Heart left ventricle (tissue), 16 donors: ENCODE measurements at places on chromosomes 2 and 18. TPM values are rescaled to one million over a fixed set of nuclear protein-coding genes. Genes with fewer than 3 reads are reported as not detected.

DNA sequence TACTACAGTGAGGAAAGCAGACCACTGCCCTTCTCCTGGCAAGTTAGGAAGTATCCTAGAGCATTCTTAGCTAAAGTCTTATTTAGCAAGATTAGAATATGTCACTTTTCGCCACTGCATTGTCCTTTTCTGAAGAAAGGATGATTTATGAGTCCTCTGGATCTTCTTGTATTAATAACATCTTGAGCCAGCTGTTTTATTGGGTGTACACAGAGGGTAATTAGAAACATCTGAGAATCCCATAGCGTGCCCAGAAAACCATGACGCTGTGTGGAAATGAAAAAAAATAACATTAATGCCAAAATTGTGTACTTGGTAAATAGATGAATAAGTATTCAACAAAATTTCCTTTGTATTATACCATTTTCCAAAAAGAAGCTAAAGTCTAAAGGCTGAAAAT is 198.7 kb downstream of the LTBP1 start:
- no peak overlapping the region for H3K4me3 ChIP-seq
- no peak for DNase-seq
- H3K4me1 ChIP-seq, result peaks cover 66% of the 10 kb centered on the region
- peak overlapping the region; percentile 10 for H3K27ac ChIP-seq
- no peaks in the 10 kb centered on the region for H3K27me3 ChIP-seq

Gene CYP26B1
- 3.0 TPM for total RNA-seq

Gene ALLC
- not detected for total RNA-seq

DNA sequence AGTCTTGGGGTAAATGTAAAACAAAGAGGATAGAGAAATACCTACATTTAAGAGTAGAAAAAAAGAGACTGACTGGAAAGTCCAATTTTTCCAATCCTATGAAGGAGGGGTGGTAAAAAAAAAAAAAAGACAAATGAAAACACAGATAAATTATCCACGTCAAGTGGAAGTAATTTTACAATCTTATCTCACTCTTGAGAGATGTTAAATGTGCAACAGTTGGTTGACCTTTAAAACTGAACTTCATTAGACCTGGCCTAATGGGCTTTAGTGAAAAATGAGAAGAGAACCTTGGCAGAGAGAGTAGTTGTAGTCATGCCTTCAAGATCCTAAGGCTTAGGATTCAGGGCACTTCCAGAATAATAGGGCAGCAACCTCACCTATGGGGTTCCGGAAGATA is 20.4 kb downstream of the GALNT3 start:
- no peaks in the 10 kb centered on the region for H3K27me3 ChIP-seq
- H3K4me1 ChIP-seq, result no peaks in the 10 kb centered on the region
- no peaks in the 10 kb centered on the region for H3K36me3 ChIP-seq
- H3K4me3 ChIP-seq, result no peak overlapping the region

- peak overlapping the region; percentile 71 for H3K27ac ChIP-seq
- DNase-seq, result no peak
- H3K4me3 ChIP-seq, result no peak overlapping the region
- no peaks in the 10 kb centered on the region for H3K36me3 ChIP-seq
These were observed 172.7 kb upstream of the ZFP36L2 start for GRCh38 chr2:43399098-43399497.

GRCh38 chr2:204110338-204110741 is 173.8 kb downstream of the ICOS start:
- no peak for DNase-seq
- H3K36me3 ChIP-seq, result no peaks in the 10 kb centered on the region
- H3K27ac ChIP-seq, result peak overlapping the region; percentile 5
- no peaks in the 10 kb centered on the region for H3K27me3 ChIP-seq
- H3K4me1 ChIP-seq, result peaks cover 6% of the 10 kb centered on the region

Gene ASB18
- total RNA-seq, result 12.7 TPM

DNA sequence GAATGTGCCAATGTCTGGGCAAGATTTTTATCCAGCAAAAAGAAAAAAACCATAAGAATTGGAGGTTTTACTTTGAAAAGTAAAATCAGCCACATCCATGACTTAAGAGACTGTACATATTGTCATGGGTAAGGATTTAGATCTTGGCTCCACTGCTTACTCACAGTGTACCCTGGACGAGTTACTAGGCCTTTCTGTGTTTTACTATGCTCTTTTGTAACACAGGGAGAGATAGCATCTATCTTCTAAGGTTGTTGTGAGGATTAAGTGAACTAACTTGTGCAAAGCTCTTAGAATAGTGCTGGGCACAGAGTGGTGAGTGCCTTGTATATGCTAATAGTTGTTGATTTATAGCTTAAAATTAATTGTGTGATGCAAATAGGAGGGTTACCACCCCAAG is 255.9 kb downstream of the NEDD4L start:
- H3K27ac ChIP-seq, result peak overlapping the region; percentile 65
- H3K4me3 ChIP-seq, result no peak overlapping the region
- no peaks in the 10 kb centered on the region for H3K27me3 ChIP-seq
- no peaks in the 10 kb centered on the region for H3K36me3 ChIP-seq

Gene ABHD1
- 1.3 TPM for total RNA-seq

GRCh38 chr2:15617778-15618448 is 26.2 kb downstream of the DDX1 start:
- H3K27ac ChIP-seq, result no peak overlapping the region
- no peaks in the 10 kb centered on the region for H3K4me1 ChIP-seq
- DNase-seq, result no peak
- no peak overlapping the region for H3K4me3 ChIP-seq

Gene ZC3H8
- 7.2 TPM for total RNA-seq

- DNase-seq, result no peak
- H3K27ac ChIP-seq, result no peak overlapping the region
- H3K4me1 ChIP-seq, result no peaks in the 10 kb centered on the region
These were observed 14.9 kb upstream of the OSR1 start for GRCh38 chr2:19373352-19373751.

- no peaks in the 10 kb centered on the region for H3K4me1 ChIP-seq
- H3K27me3 ChIP-seq, result no peaks in the 10 kb centered on the region
- DNase-seq, result no peak
- H3K4me3 ChIP-seq, result no peak overlapping the region
- no peaks in the 10 kb centered on the region for H3K36me3 ChIP-seq
- no peak overlapping the region for H3K27ac ChIP-seq
These were observed 464.1 kb upstream of the CRIM1 start for GRCh38 chr2:35891528-35891927.

Gene CYRIA
- total RNA-seq, result 0.86 TPM

Gene CNDP1
- not detected for total RNA-seq

Gene BMP10
- 2.9 TPM for total RNA-seq

Gene WBP1
- total RNA-seq, result 32.7 TPM

Gene IL1F10
- total RNA-seq, result not detected

DNA sequence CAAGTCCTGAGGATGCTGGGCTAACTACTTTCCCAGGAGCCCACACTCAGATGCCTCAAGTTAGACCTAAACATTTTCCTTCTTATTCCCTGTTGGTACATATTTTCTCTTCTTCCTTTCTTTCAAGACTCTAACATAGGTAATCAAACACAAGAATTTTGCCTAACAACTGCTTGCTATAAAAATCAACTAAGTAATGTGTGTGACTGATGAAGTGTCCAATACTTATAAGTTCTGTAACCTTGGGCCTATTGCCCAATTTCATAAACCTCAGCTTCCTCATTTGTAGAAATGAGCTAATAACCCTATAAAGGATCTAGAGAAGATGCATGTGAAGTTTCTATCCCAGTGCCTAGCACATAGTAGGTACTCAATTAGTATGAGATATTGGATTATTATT is 31.6 kb upstream of the PIK3C3 start:
- H3K36me3 ChIP-seq, result no peaks in the 10 kb centered on the region
- H3K4me1 ChIP-seq, result no peaks in the 10 kb centered on the region
- H3K27ac ChIP-seq, result no peak overlapping the region
- H3K27me3 ChIP-seq, result no peaks in the 10 kb centered on the region
- no peak overlapping the region for H3K4me3 ChIP-seq
- DNase-seq, result no peak

Gene G6PC2
- not detected for total RNA-seq

Gene CNTNAP5
- not detected for total RNA-seq

Gene STK17B
- total RNA-seq, result 6.7 TPM

Gene CDH7
- not detected for total RNA-seq

DNA sequence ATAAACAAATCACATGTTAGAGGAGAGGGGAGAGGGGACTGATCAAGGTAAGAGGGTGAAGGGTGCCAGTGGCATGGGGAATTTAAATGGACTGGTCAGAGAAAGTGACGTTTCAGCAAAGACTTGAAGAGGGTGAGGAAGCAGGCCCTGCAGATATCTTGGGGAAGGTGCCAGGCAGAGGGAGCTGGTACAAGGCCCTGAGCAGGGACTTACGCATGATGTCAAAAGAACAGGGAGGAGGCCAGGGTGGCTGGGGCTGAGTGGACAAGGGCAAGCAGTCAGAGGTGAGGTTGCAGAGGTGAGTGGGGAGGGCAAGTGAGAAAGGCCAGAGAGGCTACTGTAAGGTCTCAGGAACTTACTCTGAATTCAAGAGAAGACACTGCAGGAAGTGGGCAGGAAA is 53.3 kb upstream of the RMP24 start:
- no peaks in the 10 kb centered on the region for H3K36me3 ChIP-seq
- H3K4me3 ChIP-seq, result no peak overlapping the region
- no peaks in the 10 kb centered on the region for H3K27me3 ChIP-seq

DNA sequence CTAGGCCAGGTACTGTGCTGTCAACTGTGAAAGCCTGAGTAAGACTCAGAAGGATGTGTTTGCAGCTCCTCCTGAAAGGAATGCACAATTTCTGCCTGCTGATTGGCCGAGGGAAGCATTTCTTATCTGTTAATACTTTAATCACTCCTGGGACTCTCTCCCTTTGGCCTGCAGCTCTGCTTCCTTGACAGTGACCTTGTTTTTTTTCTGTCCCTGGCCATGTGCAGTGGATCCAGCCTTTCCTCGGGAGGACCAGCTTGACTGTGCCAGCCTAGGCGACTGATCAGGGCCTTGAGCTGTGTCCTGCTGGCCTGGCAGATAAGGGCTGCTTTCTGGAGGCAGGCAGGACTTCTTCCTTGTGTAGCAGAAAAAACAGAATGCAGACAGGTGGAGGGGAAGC is 10.0 kb downstream of the RNF144A start:
- no peaks in the 10 kb centered on the region for H3K36me3 ChIP-seq
- H3K4me3 ChIP-seq, result no peak overlapping the region
- H3K27ac ChIP-seq, result peak overlapping the region; percentile 42
- no peaks in the 10 kb centered on the region for H3K27me3 ChIP-seq
- peaks cover 23% of the 10 kb centered on the region for H3K4me1 ChIP-seq

Gene CTNNA2
- not detected for total RNA-seq

- no peak overlapping the region for H3K4me3 ChIP-seq
- no peak for DNase-seq
- no peaks in the 10 kb centered on the region for H3K4me1 ChIP-seq
- no peak overlapping the region for H3K27ac ChIP-seq
- no peaks in the 10 kb centered on the region for H3K36me3 ChIP-seq
- no peaks in the 10 kb centered on the region for H3K27me3 ChIP-seq
These were observed 1860.6 kb upstream of the PIK3C3 start for GRCh38 chr18:40094441-40094840.

- no peaks in the 10 kb centered on the region for H3K4me1 ChIP-seq
- H3K27me3 ChIP-seq, result no peaks in the 10 kb centered on the region
- H3K27ac ChIP-seq, result peak overlapping the region; percentile 35
- no peak overlapping the region for H3K4me3 ChIP-seq
- H3K36me3 ChIP-seq, result no peaks in the 10 kb centered on the region
These were observed 30.9 kb upstream of the COL5A2 start for GRCh38 chr2:189210250-189211087.

Gene HNRNPA3
- total RNA-seq, result 94.6 TPM

DNA sequence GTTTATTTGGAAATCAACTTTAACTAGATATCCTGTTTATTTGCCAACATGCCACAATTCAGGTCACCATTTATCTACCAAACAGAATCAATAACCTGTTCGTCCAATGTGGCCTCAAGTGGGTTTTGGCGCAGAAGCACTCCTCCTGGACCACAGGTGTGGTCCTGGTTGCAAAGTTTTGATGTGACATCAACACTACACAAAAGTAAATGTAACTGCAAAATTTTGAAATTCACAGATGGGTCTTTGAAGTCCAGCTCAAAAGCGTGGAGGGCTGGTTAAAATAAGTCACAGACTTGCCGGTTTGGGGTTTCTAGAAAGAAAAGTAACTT is 474 bp upstream of the GCA start:
- H3K36me3 ChIP-seq, result no peaks in the 10 kb centered on the region
- no peaks in the 10 kb centered on the region for H3K4me1 ChIP-seq
- no peaks in the 10 kb centered on the region for H3K27me3 ChIP-seq

- no peaks in the 10 kb centered on the region for H3K4me1 ChIP-seq
- no peak for DNase-seq
- H3K27me3 ChIP-seq, result no peaks in the 10 kb centered on the region
- H3K4me3 ChIP-seq, result no peak overlapping the region
- H3K36me3 ChIP-seq, result no peaks in the 10 kb centered on the region
- H3K27ac ChIP-seq, result no peak overlapping the region
These were observed 400.3 kb upstream of the SMIM21 start for GRCh38 chr18:75827751-75828287.

- DNase-seq, result no peak
- H3K4me1 ChIP-seq, result peaks cover 5% of the 10 kb centered on the region
These were observed 7.0 kb upstream of the STK39 start for GRCh38 chr2:168254158-168254935.

Gene ANKRD36
- 4.7 TPM for total RNA-seq

Gene FN1
- 343 TPM for total RNA-seq

- H3K27ac ChIP-seq, result no peak overlapping the region
- H3K4me3 ChIP-seq, result no peak overlapping the region
- DNase-seq, result no peak
- H3K27me3 ChIP-seq, result no peaks in the 10 kb centered on the region
- H3K36me3 ChIP-seq, result peaks cover 3% of the 10 kb centered on the region
These were observed 20.1 kb upstream of the MREG start for GRCh38 chr2:216033403-216033802.

GRCh38 chr2:192025637-192026036 is 169.1 kb downstream of the TMEFF2 start:
- no peak overlapping the region for H3K4me3 ChIP-seq
- H3K27me3 ChIP-seq, result no peaks in the 10 kb centered on the region
- peaks cover 22% of the 10 kb centered on the region for H3K4me1 ChIP-seq
- H3K27ac ChIP-seq, result no peak overlapping the region
- DNase-seq, result no peak
- H3K36me3 ChIP-seq, result no peaks in the 10 kb centered on the region

GRCh38 chr18:34821669-34822210 is 111.6 kb downstream of the DTNA start:
- no peak for DNase-seq
- H3K36me3 ChIP-seq, result no peaks in the 10 kb centered on the region
- H3K4me1 ChIP-seq, result no peaks in the 10 kb centered on the region
- H3K27ac ChIP-seq, result no peak overlapping the region
- no peak overlapping the region for H3K4me3 ChIP-seq
- H3K27me3 ChIP-seq, result no peaks in the 10 kb centered on the region

DNA sequence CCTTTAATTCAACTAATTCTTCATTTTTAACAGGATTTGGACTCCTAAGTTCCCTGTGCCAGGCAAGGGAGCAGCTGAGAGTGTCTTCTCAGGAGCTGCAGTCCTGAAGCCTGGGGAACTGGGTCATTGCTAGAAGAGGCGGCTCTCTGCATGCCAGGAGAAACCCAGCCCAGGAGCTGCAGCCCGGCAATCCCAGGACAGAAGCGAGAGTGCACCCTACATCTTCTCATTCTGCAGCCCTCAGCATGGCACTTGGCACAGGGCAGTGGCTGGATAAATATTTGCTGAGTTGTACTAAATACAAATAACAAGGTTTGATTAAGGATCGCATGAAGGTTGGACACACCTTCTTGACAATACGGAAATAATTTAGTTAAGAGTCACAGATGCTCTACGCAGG is 244.9 kb upstream of the PXDN start:
- no peak overlapping the region for H3K27ac ChIP-seq
- no peak overlapping the region for H3K4me3 ChIP-seq
- no peaks in the 10 kb centered on the region for H3K4me1 ChIP-seq
- H3K27me3 ChIP-seq, result no peaks in the 10 kb centered on the region
- DNase-seq, result no peak

Gene SCN9A
- 0.94 TPM for total RNA-seq

GRCh38 chr2:139992711-139993345 is 1212.6 kb upstream of the NXPH2 start:
- no peaks in the 10 kb centered on the region for H3K27me3 ChIP-seq
- no peaks in the 10 kb centered on the region for H3K4me1 ChIP-seq
- H3K36me3 ChIP-seq, result no peaks in the 10 kb centered on the region
- no peak overlapping the region for H3K27ac ChIP-seq
- H3K4me3 ChIP-seq, result no peak overlapping the region
